HCT116 (cell line): ENCODE measurements at places on chromosomes 11 and 22. TPM values are rescaled to one million over a fixed set of nuclear protein-coding genes. Genes with fewer than 3 reads are reported as not detected.

Gene RASL10A
- total RNA-seq = 0.96 TPM

Gene RRM1
- 134 TPM for total RNA-seq

Gene OR52H1
- total RNA-seq = not detected

Gene DMC1
- total RNA-seq = 0.89 TPM

Gene MRPL48
- 66.8 TPM for total RNA-seq

Gene ACR
- 1.5 TPM for total RNA-seq

Gene AGBL2
- total RNA-seq = not detected

DNA sequence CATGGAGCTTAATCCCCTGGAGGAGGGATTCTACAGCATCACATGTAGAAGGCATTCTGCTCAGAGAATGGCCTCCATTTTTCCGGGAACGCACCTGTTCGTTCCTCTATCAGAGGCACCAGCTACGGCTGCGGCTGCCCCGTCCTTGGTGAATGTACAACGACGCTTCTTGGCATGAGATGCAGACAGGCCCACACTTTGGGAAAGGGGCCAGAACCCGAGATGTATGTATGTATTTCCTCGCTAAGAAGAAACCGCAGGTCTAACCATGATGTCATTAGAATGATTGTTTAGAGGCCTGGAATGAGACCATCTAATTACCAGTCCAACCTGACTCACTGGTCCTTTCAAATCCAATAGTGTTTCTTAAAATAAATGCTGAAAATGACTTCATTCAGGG is 1293.4 kb downstream of the TBC1D22A start:
- DNase-seq = no peak

GRCh38 chr11:131827430-131827829 is 457.0 kb downstream of the NTM start:
- DNase-seq = no peak

- no peak for DNase-seq
These were observed 12.6 kb upstream of the FJX1 start for GRCh38 chr11:35605706-35606105.

DNA sequence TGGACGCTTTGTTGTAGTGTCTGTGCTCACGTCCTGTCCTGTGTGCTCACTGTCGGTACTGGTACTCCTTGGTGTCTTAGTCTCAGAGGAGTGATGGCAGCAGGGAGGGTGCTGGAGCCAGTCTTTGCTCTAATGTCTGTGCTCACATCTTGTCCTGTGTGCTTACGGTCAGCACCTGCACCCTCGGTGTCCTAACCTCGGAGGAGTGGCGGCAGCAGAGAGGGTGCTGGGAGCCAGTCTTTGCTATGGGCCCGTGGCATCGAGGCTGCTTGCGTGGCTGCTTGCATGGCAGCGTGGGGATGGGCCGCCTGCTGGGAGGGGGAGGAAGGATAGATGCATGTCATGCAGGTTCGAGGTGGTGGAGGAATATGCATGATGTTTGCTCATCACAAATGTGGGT is 12.7 kb downstream of the IGHMBP2 start:
- no peak for DNase-seq

DNA sequence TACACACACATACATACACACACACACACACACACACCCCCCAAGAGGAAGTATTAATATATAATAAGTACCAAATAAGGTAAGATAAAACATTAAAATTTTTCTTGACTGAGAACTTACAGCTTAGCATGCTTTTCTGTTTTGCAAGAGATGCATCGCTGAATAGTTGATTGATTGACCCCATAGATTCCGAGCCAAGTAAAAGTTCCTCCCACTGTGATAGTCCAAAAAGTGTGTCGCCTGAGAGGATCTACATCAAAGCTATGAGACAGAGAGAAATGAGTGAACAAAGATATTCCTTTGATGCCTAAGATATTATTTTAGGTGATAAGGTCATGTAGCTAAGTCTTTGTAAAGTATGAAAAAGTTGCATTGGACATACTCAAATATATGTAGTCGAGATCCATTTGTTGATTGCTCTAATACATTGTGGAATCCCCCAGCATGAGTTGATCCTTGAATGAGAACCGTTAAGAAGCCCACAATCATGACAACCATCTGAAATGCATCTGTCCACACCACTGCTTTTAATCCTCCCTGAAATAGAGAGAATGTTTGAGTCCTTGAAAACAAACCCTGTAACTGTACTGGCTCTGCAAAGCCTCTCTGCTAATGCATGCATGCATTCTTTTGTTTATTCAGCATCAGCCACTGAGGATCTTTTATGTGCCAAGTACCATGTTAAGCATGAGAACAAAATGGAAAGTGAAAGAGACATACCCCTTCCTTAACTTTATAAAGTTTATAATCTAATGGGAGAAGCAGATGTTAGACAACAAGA is 18.3 kb downstream of the SLC5A12 start:
- DNase-seq = no peak

- DNase-seq = no peak
These were observed 8.7 kb downstream of the B4GALNT4 start for GRCh38 chr11:377883-378500.
